ENCODE measurements at places on chromosomes 3 and 15.

DNA sequence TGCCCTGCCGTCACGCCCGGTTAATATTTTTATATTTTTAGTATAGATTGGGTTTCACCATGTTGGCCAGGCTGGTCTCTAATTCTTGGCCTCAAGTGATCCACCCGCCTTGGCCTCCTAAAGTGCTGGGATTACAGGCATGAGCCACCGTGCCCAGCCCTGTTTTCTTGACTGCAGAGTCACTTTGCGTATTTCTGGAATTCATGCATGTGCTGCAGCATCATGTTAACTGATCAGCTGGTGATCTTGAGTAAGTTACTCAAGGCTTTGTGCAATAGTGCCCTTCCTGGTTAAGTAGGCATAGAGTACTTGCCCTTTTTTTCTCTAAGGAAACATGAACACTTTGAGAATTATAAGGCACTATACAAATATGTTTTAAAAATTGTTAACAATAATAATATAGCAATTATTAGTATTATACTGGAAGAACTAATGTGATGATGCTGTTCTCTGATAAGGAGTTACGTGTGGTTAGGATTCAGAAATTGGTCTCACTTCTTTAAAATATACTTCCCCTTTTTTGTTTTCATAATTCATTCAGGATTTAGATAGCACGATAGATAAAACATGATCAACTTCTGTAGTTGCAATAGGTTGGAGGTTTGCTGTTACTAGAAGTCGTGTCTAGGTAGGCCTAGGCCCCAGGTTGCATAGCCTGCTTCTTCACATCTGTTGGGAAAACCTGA lies 33.6 kb downstream of the GPR171 start:
- no peak for DNase-seq

DNA sequence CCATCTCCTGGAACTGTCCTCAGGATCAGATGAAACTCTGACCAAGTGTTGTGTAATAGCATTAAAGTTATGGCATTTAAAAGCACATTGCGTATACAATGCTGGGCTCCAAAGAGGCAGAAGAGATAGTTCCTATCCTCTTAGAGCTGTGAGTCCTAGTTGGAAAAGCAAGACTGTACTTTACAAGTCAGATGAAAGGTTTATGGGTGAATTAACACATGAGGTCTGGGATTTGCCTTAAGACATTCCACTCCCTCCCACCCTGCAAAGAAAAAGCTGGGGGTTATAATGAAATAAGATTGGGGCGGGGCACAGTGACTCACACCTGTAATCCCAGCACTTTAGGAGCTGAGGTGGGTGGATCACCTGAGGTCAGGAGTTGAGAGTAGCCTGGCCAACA lies 35.6 kb downstream of the SNAPC5 start:
- DNase-seq = no peak

GRCh38 chr15:67843092-67843501 lies 3.3 kb upstream of the RNU6-1 start:
- DNase-seq = no peak

DNA sequence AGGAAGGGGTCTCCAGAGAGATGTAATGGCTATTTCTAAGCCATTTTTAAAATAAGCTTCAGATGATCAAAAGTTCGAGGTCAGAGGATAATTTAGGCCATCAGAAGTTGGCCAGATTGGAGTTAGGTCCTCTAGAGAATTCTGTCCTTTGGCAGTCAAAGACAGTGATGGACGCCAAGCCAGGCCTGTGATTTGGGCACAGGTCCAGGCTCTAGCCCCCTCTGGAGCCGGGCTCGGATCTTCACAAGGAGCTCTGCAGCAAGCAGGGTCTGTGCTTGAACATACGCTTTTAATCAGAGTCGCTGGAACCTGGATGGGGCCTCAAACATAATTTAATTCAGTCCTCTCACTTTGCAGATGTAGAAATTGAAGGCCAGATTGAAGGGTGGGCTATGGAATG lies 151.4 kb upstream of the BCL6 start:
- DNase-seq = no peak

DNA sequence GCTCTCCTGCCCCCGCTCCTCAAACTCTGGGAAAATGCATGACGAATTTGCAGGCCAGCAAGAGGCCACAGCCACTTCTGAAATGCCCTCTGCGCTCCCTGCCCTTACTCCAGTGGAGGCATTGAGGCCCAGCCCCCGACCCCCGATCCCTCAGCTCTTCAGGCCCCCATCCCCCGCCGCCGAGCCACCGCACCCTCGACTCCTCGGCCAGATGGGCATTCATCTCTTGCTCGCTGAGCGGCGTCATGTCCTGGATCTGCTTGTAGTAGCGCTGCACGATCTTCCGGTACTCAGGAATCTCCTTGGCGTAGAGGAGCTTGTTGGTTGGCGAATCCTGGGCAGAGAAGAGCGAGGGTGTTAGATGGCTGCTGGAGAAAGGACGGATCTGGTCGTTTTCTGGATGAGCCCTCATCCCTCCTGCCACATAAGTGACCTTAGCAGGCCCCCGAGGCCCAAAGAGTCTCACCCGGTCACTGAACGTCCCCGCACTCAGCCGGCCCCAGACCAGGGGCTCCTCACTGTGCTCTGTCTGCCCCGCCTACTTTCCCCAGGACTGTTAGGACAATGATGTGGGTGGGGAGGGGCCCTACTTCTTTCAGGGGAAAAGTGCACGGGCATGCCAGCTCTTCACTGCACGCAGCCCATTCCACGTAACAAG lies 14.0 kb downstream of the H1-8 start:
- DNase-seq = no peak

DNA sequence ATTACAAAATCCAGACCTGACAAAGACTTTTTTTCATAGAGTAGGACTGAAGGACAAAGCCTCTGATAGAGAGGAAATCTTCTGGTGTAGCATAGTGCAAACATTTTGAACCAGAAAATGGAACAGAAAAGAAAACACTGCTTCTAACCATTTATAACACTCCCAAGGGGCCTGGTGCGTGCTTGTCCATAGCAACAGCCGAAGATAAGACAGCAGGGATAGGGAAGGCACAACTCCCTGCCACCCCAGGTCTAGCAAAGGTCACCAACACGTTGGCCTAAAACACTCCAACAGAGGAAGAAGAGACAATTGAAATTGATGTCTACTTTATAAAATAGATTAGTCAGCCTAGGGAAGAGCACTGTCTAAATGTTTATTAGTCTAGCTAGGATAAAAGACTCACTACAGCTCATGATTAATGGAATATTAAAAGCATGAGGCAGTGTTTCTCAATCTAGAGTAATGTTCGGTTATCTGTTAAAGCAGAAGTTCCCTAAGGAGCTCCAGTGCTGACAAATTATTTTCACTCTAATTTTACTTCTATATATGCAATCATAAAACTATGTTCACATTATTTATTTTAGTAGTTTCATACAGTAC lies 145.2 kb downstream of the P3H2 start:
- peak; percentile 34 for DNase-seq

Measured in GM03348 (cell line).